ENCODE measurements at places on chromosomes 5 and 9.

DNA sequence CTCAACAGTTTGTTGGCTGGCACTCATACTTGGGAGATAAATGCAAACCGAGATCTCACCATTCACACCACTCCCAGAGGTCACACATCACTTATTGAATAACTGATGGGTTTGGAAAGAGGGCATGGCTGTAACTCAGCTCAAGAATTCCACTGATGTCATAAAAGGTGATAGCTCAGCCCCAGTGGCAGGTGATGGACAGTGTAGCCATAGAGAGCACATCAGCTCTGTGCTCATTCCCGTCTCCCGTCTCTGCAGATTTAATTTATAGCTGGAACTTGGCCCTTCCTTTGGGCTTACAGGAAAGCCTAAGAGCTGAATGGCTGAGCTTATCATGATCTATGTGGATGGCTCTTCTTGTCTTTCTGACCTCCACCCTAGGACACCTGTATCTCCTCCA lies 59.8 kb downstream of the INSYN2B start:
- no peak for DNase-seq

DNA sequence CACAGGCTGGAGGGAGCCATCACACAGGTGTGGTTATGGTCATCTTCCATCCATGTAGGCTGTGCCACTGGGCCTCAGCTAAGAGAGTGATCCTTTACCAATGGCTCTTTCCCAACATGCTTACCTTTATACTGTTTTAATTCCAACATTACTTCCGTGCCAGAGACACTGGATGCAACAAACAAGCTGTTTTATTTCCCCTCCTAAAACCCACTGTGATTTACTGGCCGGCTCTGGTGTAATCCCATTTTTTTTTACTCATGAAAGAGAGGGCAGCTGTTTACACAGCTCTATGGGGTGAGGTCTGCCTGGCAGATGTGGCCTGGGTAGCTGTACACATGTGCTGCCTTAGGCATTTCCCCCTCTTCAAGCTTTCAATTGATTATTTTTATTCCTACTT lies 58.5 kb downstream of the MACROH2A1 start:
- DNase-seq = no peak

- peak; percentile 81 for DNase-seq
Observed at GRCh38 chr5:142426129-142427014, 101.6 kb upstream of the SPRY4 start.

DNA sequence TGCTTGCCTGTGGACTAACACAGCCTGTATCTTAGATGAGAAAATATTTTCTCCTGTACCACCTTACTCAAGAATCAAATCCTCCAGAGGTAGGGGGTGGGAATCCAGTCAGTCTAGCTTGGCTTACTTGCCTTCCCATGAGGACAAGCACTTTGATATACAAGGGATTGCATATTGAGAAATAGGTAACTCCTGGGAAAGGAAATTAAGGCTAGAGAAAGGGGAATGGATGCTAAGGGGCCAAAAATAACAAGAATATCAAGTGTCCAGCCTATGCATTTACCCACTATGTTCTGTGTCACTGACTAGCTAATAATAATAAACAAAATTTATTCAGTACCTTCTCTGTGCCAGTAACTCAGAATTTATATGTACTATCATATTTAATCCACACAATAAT lies 21.4 kb upstream of the SNX2 start:
- DNase-seq = no peak

DNA sequence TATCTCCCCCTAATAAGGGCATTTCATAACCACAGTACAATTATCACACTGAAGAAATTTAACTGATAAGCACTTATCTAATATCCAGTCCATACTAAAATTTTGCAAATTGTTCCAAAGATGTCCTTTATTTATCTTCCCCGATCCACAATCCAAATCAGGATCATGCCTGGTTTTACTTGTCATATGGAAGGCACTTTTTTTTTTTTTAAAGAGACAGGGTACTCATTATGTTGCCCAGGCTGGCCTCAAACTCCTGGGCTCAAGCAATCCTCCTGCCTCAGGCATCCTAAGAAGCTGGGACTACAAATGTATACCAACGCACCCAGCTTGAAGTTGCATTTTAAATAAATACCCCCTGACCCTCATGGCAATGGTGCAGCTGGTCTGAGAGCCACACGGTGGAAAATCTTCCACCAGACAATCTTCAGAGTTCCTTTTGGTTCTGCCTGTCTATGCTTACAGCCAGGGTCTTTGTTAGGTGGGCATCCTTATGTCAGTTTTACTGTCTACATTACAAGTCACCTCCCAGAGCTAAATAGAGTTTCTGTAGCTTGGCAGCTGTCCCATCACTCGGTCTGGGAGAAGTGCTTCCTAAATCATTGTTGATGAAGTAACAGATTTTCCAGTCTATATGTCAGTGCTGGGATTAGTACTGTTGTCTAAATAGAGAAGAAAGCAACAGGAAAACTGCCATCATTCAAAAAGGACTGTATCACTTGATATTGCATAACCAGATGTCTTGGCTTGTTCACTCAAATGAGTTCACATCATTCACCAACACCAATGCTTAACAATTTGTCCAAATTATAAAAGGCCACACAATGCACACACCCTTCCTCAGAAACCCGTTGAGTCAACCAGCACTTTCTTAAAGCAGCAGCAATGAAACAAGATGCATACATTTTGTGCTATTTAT lies 26.4 kb downstream of the PTPN3 start:
- no peak for DNase-seq

DNA sequence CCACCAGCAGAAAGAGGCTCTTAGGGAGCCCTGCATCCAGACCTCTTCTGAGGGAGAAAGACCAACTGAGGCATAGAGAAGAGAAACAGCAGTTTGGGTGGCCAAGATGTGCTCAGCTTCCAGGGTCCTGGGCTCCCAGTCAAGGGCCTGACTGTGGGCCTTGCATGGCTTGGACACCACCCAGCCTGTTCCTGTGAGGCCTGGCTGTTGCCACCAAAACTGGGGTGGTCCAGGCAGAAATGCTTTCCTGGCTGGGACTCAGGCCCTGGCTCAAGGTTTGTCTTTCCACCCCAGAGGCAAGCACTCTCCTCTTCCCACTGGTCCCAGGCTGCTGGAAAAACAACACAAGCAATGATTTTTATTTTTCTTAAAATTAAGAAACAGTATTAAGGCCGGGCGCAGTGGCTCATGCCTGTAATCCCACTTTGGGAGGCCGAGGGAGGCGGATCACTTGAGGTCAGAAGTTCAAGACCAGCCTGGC lies 13.3 kb downstream of the MYOZ3 start:
- no peak for DNase-seq

DNA sequence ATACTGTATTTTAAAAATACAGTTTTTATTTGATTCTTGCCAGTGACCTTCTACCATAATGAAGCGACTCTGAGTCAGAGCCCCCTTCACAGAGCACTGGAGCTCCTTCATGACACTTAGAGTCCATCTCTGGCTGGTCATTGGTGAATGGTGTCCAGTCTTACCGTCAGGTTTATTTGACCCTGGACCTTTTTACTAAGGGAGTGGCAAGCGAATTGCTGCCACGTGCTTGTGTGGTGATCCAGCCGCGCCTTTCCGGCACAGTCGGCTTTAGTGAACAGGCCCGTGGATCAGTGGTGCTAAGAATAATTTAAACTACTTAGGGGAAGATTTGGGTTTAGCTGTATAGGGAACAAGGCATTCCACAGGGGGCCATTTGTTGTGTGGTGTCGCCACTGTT lies 48.5 kb downstream of the PRRC2B start:
- no peak for DNase-seq

DNA sequence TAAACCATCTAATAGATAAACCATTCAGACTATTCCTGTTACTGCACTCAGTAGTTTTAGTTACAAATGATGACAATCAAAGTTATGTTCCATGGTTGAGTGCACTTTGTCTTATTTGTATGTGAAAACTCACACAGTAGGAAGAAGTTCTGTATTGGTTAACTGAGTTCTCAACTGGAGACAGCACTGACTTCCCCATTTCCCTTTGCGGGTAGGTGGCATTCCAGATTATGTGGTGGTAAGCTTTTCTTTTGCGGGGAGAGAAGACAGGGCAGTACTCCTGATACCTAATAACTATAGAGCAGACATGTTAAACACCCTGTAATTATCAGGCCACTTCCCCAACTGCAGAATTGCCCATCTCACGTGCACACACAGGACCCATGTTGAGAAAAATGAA lies 24.4 kb downstream of the TARS1 start:
- DNase-seq = no peak

GRCh38 chr5:26833596-26833995 lies 204.8 kb downstream of the CDH9 start:
- no peak for DNase-seq

DNA sequence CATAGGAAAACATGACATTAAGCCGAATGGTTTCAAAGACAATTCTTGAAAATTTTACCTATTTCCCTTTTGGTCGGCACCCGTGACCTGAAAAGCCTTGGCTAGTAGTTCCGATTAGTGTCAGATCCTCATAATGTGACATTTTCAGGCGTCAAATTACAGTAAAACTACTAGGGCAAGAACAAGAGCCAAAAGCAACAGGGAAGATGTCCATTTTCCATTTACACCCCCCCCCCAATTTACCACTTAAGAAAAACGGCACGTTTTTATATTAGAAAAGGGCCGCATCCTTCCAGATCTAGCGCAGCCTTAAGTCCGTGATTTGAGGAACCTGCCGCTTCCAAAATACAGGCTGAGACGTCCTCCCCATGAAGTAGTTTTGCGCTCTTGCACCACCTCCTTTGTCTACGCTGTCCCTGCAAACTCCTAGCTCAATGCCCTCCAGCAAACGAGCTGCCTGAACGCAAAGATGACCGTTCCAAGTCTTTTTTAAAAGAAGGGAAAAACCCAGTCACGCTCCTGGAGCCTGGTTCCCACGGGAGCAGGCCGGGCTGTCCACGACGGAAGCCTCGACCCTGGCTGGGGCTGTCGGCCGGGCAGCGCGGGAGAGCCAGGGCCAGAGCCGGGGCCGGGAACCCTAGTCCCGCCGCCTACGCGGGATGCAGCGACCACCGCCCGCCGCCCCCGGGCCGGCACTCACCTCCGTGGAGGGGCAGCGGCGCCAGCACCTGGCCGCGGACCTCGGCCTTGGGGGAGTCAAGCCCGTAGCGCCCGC lies 616 bp downstream of the RNF130 start:
- peak; percentile 51 for DNase-seq

- DNase-seq = peak; percentile 89
Observed at GRCh38 chr9:110076894-110077725, 130.8 kb downstream of the C9orf152 start.

GRCh38 chr9:87873607-87874303 lies 8.9 kb upstream of the SPATA31E1 start:
- no peak for DNase-seq

- DNase-seq = no peak
Observed at GRCh38 chr9:116381350-116381749, 227.8 kb downstream of the PAPPA start.

- no peak for DNase-seq
Observed at GRCh38 chr5:95908799-95909198, 52.9 kb downstream of the ELL2 start.

GRCh38 chr5:135447298-135447929 lies at the start of gene DCANP1:
Gene DCANP1, minus strand, starts transcription at chr5:135447348. Its CDS starts 240 bp downstream, at chr5:135447108.
- no peak for DNase-seq

- no peak for DNase-seq
Observed at GRCh38 chr5:134579284-134579771, 53.3 kb downstream of the SAR1B start.

DNA sequence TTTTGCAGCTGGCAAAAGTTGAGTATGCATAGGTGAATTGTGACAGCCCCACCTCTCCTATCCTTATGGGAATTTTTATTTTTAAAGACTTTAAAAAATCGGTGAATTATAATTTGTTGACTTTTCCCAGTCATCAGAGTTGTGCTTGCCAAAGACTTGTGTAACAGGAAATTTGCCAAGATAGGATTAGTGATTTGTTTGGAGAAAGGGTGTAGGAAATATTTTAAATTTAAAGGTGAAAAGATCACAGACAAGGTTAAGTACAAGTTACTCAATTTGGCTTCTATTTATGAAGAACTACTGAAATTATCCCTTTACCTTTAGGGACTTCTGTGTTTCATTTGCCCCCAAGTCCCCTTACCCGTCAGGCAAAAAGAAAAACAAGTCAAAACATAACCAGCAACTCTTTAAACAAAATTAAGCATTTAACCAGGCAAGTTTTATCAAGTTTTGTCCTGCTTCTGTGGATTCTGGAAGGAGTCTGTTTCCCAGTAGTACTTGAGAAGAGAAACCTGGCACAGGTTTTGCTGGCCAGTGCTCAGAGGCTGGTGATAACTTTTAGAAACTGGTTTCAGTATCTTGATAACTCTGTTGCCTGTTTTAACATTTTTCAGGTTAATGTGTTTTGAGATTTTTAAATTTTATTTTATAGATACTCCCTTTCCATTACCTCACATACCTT lies 285.4 kb downstream of the MAST4 start:
- DNase-seq = peak; percentile 7

- DNase-seq = peak; percentile 58
Observed at GRCh38 chr5:102532123-102532522, 33.3 kb upstream of the SLCO6A1 start.

- DNase-seq = peak; percentile 84
Observed at GRCh38 chr5:61575103-61575502, 243.0 kb downstream of the ZSWIM6 start.

- DNase-seq = peak; percentile 11
Observed at GRCh38 chr5:151627650-151628049, 36.5 kb upstream of the FAT2 start.

DNA sequence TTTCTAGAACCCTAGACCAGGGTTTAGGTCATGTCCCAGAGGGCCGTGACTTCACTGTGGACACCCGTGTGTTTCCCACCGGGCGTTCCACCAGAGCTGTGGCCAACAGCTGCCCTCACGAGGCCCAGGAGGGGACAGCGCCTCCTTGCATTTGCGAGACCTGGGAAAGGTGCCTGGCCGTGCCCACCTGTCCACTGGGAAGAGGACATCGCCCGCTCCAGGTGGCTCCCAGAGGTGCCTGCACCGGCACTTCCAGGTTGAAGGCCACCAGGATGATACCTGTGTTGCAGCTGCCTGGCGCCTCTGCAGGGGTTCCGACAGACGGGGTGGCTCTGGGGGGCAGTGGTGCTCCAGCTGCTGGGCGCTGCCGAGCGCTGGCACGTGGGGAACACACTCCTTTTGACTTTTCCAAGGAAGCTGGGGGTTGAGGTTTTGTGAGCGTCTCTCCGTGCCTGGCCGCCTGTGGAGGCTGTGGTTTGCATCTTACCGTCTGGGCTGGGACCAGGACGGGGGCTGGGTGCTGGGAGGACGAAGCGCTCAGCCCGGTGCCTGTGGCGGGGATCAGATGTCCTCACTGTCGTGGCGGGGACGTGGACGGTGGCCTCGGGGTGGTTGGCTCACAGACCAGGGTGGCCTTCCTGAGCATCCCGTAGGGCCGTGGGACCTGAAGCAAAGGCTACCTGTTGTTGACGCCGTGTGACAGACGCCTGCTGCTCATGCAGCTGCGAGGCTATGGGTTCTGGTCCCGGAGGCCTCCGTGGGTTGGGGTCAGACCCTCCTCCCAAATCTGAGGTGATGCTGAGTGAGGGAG lies 19.2 kb downstream of the NKD2 start:
- no peak for DNase-seq

- DNase-seq = peak; percentile 18
Observed at GRCh38 chr9:128175102-128175563, 15.1 kb downstream of the BBLN start.

- peak; percentile 9 for DNase-seq
Observed at GRCh38 chr5:25006734-25007133, 362.0 kb upstream of the CDH10 start.
